ENCODE measurements at places on chromosomes 16 and 17.

DNA sequence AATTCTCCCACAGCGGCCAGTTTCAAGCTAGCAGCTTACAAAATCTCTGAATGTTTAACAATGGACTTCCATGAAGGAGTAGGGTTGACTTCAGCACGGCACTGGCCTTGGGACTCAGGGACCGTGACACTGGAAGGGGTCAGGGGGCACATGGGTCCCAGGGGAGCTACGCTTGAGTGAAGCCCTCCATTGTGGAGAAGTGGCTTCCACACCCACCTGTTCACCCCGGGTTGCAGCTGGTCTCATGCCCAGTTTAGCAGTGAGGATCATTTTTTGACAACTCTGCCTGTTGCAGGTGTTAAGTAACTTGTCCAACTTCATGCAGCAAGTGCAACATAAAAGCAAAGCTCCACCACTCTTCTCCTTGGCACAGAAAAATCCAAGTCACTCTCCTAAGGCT is 510.2 kb downstream of the CDH13 start:
- no peak for DNase-seq

- DNase-seq, result no peak
Observed at GRCh38 chr17:6800422-6801027, 24.5 kb downstream of the FBXO39 start.

- no peak for DNase-seq
Observed at GRCh38 chr17:66535611-66536010, 233.2 kb downstream of the PRKCA start.

DNA sequence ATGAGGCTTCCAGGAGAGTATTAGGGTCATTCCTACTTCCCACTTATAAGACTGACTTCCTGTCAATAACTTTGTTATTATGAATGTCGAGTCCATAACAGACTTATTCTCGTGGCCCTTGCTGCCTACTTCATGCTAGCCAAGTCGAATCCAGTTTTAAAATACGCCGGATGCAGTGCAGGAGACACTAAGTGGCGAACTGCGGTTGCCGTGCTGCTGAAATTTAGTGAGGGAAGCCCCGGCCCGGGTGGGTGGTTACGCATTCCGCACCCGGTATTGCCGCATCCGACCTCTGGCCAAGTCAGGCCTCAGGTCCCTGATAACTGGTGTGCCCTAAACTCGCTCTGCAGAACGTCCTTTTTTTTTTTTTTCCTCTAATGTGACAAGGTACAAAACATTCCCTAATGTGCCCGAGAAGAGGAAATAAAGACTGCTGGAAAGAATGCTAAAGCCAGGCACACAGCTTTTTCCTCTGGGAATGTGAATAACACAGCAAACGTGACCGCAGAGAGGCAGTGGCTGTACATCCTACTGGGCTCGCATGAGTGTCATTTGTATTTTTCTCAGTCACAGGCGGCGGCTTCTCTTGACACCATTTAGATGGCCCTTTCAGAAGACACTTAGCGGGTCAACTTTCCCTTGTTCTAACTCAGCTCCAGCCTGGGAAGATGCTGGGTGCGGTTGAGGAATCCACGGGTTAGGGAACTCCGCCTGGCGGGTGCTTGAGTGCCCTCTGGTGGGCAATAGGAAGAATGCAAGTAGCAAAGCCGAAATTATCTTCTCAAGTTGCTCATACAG is 7.1 kb upstream of the AKTIP start:
- DNase-seq, result no peak

All from stimulated activated CD8-positive, alpha-beta memory T cell treated with anti-CD3 and anti-CD28 coated beads, Interleukin-7, amount 100 ng/mL, for 24 hours (primary cell).